Cortex of kidney (tissue), 1 donor: ENCODE measurements at places on chromosomes 11 and 22.

- no peak for DNase-seq
These were observed 44.7 kb downstream of the ABTB2 start for GRCh38 chr11:34313099-34313517.

DNA sequence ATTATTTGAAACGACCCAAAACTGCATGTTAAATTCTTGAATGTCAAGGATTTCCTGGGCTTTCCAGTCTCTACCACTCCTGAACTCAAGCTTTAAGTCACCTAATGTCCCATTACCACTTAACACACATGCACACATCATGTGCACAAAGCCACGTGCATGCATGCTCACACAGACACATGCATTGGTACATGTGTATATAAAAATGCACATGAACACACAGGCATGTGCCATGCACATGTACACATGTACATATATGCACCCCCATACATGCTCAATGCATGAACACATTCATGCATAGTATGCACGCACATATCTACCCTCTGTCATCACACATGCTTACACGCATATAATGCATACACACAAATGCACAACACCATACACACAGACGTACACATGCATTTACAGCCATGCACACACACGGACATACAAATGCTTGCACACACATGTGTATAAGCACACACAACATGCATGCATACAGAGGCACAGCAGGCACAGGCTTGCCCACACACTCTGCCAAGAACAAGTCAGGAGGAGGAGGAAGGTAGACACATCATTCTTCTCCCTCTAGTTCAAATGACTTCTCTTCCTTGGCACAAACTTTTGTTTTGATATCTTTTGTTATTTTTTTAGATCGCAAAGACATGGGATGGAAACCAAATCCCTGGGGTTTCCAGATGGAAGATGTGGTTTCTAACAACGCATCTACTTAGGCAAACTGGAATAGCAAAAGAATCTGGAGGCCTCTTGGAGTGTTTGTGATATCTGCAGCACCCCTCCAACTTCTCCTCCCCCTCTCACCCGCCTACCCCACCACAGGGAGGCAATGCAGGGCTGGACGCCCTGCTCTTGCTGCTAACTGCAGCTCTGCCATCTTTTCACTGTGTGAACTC lies 24.6 kb downstream of the RASD2 start:
- no peak for DNase-seq

- no peak for DNase-seq
These were observed 120.4 kb upstream of the GRIA4 start for GRCh38 chr11:105489446-105489845.

DNA sequence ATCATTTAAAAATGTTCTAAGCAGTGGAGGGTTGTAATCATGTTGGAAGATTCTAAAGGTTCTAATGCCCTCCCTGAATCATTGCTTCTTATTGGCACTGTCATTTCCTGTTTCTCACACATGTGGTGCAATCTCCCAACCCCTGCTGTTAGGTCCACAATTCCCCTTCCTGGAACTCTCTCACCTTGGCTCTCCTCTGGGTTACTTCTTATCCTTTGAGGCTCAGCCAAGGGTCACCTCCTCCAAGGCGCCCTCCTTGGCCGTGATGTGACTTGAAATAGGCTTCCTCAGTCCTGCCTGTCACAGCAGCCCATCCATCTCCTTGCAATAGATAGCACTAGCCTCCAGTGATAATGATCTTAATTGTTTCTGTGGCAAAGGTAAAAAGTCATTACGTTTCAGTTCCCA lies 149.8 kb downstream of the TTC17 start:
- DNase-seq: no peak

GRCh38 chr11:24635588-24636290 lies 138.9 kb downstream of the LUZP2 start:
- DNase-seq: no peak

DNA sequence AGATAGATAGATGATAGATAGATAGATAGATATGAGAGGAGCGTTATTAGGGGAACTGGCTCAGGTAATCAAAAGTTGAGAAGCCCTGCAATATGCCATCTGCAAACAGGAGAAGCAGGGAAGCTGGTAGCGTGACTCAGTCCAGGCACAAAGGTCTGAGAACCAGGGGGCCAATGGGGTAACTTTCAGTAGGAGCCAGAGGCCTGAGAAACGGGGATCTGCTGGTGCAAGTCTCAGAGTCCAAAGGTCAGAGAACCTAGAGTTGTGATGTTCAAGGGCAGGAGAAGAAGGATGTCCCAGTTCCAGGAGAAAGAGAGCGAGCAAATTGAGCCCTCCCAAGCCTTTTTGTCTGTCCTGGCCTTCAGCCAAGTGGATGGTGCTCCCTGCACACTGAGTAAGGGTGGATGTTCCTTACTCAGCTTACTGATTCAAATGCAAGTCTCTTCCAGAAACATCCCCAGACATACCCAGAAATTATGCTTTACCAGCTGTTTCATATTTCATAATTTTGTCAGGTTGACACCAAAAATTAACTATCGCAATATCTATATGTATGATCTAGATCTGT lies 87.8 kb upstream of the SLC22A12 start:
- DNase-seq: no peak

GRCh38 chr22:17229991-17230630 lies 10.9 kb upstream of the ADA2 start:
- no peak for DNase-seq

- DNase-seq: no peak
These were observed 298.3 kb downstream of the TBC1D22A start for GRCh38 chr22:47060718-47061117.

DNA sequence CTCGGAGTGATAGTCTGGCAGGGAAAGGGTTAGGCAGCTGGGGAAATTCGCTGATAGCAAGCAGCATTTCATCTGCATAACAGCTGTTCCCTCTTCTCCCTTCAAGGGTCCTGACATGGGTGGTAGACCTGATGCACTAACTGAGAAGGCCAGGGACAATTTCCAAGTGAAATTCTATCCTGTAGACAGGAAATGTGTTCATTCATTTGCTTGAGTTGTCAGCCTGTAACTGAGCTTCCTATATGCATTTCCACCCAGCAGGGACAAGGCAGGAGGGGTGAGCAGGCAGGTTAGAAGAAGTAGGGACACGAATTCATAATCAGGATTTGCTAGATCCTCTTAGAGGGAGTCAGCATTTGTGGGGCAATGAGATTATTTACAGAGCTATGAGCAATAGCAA lies 154.3 kb upstream of the NCAM1 start:
- no peak for DNase-seq

- no peak for DNase-seq
These were observed 53.4 kb upstream of the PARVG start for GRCh38 chr22:44127356-44127755.

- no peak for DNase-seq
These were observed 382 bp downstream of the C11orf54 start for GRCh38 chr11:93741882-93742226.

- DNase-seq: no peak
These were observed 24.9 kb upstream of the NNMT start for GRCh38 chr11:114271316-114271715.

DNA sequence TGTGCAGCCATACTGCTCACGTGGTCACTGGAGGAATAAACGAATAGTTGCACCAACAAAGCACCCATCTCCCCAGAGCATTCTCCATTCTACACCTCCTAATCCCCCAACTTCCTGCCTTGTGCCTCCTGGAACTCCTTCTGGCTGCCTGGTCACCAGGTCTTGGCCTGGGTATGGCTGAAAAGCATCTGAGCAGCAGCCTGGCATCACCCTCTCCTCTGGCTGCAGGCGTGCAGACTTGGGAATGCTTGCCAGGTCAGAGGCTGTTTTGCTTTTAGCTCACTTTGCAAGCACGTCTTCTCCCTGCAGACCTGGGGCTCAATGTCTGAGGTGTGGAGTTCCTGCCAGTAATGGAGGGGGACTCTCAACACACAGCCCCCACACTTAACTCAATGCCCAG lies 33.3 kb upstream of the KCNJ11 start:
- DNase-seq: no peak

DNA sequence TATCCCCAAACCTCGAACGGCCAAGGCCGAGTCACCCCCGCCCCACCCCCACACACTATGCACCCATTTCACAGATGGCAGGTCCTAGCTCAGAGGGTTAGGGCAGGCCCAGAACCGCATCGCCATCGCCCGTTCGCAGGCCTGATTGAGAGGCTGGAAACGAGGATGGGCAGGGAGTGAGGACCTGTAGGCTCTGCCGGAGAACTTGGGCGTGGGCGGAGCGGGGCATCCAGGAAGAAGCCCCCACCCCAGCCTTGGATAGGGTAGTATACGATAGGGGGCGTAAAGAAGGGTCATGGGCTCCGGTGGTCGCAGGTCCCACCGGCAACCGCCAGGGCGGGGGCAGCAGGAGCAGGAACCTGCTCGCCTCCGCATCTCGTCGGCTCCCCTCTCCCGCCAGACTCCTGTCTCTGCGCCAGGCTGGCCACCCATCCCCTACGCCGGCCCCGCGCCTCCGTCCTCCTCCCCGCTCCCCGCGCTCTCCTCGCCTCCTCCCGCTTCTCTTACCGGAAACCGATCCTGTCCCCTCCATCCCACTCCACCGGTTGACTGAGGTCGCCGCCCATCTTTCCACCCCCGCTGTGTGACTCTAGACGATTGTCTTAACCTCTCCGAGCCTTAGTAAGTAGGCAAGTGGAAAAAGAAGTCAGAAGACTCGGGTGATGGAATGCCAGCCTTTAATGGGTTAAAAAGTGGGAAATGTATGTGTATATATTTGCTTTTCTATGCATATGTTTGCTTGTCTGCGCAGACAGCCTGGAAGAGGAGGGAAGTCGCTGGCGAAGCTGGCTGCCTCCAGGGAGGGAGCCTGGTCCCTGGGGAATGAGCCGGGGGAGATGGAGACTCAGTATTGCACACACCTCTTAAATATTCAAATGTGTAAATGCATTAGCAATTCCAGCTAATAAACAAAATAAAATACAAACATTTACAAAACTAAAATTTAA lies 52.8 kb downstream of the CYTH4 start:
- DNase-seq: no peak

GRCh38 chr11:124724979-124725718 lies 14.6 kb upstream of the NRGN start:
- DNase-seq: no peak

DNA sequence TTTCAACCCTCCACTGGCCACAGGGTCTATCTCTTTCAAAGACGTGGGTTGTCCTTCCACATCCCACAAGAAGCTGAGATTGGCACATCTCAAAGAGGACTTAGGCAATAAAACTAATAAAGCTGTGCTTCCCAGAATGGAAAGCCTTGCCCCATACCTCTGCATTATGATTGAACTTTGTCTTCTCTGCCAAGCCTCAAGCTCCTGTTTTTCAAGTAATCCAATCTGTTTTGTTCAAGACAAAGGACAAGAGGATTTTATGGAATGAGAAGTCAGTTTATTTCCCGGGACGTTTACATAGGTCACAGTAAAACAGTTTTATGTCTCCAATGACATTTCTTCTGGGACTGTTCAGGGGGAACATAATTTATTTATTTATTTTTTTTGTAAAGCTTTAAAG lies 108.4 kb downstream of the GALNT18 start:
- DNase-seq: no peak

DNA sequence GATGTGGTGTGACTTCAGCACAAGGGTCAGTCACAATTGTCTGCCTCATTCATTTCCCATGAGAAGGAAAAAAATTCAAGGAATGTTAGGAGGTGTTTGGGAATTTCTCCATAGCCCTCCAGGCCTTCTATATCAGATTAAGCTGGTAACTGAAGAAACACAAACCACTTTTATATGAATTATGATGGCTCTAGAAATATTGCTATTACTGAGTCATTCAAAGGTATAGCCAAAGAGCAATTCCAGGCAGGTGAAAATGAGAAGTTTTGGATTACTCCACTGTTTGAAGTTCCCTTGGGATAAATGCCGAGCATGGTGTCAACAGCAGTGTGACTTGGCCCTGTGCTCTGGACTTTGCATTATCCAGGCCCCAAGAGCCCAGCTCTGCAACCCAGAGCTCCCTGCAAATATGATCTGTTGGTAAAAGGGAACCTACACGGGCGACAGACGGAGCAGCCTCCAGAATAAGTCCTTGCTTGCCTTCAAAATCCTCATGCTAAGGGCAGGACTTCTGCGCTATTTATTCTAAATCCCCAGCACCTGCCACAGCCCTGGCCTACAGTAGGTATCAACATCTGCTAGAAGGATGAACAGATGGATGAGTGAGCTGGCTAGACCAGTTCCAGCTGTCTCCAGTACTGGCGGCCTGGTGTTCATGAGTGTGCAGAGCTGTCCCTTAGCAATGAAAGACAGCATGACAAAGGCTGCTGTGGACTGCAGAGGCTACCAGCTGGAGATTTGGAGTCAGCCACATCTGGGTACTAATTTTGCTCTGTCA lies 67.5 kb upstream of the ZBED5 start:
- DNase-seq: no peak

GRCh38 chr11:2390725-2391151 lies 9.8 kb upstream of the TSSC4 start:
- no peak for DNase-seq

- no peak for DNase-seq
These were observed 35.0 kb upstream of the CRTAM start for GRCh38 chr11:122803306-122803705.

- no peak for DNase-seq
These were observed 5.2 kb upstream of the ADORA2A start for GRCh38 chr22:24422102-24422665.

DNA sequence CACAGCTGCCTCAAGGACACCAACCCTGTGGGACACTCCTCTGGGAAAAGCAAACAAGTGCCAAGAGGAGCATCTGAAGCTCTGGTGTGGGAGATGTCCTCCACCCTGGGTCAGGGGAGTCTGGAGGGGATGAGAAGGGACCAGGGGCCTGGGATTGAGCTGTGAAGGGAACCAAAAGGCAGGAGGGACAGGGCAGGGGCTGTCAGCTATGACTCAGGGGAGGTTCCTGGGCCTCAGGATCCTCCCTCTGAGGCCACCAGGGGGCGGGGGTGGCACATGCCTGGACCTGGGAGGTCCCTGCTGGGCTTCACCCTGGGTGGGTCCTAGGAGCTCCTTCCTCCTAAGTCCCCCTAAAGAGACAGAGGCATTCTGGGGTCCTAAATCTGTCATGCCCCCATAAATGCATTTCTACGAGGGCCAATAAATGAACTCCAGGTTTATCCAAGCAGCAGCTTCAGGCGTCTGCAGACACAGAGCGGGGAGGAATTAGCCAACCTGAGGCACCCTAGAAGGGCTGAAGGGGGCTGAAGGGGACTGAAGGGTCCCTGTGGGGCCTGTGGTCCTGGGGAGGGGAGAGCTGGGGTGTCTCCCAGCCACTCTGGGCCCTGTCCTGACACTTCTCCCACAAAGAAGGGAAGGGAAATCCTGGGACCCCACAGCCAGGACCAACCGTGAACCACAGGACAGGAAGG lies 31.9 kb upstream of the IGLL5 start:
- no peak for DNase-seq
